ENCODE measurements at places on chromosomes 5 and 9.

DNA sequence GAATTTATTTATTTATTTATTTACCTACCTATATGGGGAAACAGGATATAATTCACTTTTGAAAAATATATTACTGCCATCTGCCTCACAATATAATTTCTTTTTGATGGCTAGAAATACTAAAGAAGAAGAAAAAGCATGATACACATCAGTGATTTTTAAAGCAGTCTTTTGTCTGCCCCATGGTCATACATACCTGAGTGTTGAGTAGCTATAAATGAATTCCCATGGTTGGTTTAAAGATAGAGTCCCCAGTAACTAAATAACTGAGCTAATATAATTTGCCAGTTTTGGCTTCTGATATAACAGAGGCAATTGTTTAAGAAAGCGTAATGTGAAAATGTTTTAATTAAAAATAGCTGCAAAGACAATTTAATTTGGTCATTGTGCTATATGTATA, 447.8 kb downstream of the PDE4D start:
- no peak for DNase-seq

GRCh38 chr9:123523845-123524244, 167.8 kb downstream of the CRB2 start:
- no peak for DNase-seq

DNA sequence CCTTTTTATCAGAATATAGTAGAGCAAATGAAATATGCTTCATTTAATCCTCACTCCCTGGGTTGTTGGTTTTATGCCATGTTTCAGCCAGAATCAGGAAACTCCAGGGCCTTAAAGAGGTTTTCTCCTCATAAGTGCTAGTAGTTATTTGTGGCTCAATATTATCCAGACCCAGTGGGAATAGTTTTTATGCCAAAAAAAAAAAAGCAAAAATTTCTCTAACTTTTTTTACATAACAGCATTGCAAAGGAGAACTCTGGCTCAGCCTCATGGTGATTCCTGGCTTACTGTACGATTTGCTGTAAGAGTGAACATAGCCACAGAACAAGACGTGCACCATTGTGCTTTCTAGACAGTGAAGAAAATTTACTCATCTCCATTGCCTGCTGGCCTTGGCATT, 232.5 kb downstream of the PJA2 start:
- DNase-seq, result no peak

GRCh38 chr5:20486826-20487225, 498.8 kb upstream of the CDH18 start:
- no peak for DNase-seq

GRCh38 chr9:129697656-129698253, 32.3 kb downstream of the PRRX2 start:
- peak; percentile 40 for DNase-seq

DNA sequence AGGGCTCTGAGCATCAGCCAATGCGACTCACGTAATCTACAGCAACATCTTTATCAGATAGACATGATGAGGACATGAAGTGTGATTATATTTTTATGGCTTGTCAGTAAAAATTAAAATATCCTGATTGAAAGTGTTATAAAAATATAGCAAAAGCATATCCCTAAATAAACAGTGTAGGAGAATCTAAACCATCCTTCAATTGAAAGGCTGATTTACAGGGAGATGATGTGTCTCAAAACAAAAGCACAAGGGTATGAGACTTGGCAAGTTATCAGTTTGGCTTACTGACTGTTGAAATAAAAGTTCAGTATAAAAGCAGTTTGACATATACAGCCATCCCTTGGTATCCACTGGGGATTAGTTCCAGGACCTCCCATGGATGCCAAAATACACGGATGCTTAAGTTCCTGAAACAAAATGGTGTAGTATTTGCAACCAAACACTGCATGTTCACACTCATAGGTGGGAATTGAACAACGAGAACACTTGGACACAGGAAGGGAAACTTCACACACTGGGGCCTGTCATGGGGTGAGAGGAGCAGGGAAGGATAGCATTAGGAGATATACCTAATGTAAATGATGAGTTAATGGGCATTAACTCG, 149.9 kb upstream of the MAP1B start:
- DNase-seq, result no peak

- DNase-seq, result no peak
Measured at GRCh38 chr5:39340506-39340905, 23.8 kb downstream of the C9 start.

- DNase-seq, result no peak
Measured at GRCh38 chr5:77156379-77156778, 54.1 kb upstream of the PDE8B start.

DNA sequence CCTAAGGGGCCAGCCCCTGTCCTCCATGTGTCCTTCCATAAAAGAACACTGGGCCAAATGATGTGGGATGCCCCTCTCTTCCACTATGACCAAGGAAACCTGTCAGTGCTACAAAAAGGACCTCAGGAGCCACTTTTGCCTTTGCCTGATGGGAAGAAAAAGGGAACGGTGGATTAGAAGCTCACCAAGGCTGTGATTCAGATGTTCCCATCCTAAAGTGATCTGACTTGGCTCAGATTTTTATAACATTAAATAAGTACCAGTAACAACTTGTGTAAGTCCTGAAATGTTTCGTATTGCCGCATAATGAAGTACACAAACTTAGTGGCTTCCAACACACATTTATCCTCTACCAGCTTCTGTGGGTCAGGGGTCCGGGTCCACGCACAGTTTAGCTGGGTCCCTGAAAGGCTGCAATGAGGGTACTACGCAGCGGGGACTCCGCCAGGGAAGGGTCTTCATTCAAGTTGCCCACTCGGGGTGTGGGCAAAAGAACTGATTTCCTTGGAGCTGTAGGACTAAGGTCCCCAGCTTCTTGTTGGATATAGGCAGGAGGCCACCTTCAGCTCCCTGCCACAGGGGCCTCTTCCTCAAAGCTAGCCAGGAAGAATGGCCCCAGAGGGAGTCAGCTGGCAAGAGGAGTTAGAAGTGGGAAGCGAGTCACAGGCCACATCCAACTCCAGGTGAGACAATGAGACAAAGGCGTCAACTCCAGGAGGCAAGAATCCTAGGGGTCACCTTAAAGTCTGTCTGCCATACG, 60.4 kb downstream of the RAPGEF1 start:
- DNase-seq, result no peak

DNA sequence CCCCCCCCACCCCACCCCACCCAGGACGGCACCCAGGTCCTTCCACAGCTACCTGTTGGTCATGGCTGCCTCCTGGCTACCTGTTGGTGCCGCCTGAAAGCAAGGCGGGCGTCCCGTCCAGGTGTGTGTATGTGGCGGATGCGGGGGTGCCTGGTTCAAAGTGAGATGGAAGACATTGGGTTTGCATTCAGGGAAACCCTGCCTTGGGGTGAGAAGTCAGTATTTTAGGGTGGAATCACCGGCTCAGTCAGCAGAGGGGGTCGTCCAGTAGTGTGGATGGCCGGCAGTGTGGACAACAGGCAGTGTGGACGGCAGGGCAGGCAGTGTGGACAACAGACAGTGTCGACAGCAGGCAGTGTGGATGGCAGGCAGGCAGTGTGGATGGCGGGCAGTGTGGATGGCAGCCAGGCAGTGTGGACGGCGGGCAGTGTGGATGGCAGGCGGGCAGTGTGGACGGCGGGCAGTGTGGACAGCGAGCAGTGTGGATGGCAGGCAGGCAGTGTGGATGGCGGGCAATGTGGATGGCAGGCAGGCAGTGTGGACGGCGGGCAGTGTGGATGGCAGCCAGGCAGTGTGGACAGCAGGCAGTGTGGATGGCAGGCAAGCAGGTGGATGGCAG, 28.0 kb downstream of the NKD2 start:
- DNase-seq, result no peak

GRCh38 chr5:119036101-119036762, 34.7 kb upstream of the DMXL1 start:
- DNase-seq, result no peak

DNA sequence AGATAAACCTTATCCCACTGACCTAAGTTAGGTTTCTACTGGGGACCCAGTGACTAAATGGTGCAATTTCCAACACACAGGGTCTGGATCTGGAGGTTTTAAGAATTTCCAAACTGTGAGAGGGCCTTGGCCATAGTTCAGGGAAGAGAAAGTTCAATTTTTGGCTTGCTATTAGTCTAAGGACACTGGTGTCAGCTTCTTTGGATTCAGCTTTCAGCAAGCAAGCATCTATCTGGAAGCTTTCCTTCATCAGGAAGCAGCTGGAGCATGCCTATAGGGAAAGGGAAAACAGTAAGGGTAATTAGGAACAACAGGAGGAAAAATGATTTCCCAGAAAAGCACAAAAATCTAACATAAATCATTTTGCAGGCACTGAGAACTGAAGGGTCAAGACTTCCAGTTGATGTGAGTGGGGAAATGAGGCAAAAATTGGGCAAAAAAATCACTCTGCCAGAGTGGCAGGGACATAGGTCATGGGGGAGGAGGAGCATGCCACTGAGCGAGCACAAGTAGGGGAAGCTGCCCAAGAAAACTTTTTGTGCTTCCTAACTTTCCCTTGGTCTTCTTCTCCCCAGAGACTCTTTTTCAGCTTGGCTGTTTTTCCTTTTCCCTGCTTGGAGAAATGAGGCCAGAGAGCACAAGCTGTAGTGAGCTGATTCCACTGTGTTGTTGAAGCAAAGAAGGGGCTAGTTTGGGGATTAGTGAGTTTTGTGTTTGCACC, 299.6 kb downstream of the FGF10 start:
- no peak for DNase-seq

All from stimulated activated CD4-positive, alpha-beta T cell treated with anti-CD3 and anti-CD28 coated beads, Interleukin-12 subunit alpha, Interleukin-12 subunit beta, amount 100 ng/mL, for 24 hours (primary cell).